ENCODE measurements at places on chromosomes 16 and 17.

DNA sequence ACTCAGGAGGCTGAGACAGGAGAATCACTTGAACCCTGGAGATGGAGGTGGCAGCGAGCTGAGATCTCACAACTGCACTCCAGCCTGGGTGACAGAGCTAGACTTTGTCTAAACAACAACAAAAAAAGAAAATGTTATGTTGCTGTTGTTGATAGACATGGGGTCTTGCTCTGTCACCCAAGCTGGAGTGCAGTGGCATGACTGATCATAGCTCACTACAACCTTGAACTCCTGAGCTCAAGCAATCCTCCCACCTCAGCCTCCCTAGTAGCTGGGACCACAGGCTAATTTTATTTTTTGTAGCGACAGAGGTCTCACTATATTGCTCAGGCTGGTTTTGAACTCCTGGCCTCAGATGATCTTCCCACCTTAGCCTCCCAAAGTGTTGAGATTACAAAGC, 20.0 kb downstream of the FBXO47 start:
- DNase-seq = no peak

DNA sequence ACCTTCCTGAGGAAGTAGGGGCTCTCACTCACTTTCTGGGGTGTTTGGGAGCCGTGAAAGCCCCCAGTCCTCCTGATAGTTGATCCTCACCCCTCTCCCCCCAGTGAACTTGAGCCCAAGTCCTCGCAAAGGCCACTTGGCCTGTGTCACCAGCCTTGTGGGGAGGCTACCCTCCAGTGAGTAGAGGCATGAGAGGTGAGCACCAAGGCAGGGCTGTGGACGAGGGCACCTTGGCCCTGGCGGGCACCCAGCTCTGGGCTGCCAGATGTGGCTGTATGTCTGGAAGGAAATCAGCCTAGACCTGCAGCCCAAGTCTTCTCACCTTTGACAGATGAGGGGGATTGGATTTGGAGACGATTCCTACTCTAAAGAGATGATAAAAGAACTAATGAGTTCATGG, 3.1 kb downstream of the TTYH2 start:
- DNase-seq = no peak

DNA sequence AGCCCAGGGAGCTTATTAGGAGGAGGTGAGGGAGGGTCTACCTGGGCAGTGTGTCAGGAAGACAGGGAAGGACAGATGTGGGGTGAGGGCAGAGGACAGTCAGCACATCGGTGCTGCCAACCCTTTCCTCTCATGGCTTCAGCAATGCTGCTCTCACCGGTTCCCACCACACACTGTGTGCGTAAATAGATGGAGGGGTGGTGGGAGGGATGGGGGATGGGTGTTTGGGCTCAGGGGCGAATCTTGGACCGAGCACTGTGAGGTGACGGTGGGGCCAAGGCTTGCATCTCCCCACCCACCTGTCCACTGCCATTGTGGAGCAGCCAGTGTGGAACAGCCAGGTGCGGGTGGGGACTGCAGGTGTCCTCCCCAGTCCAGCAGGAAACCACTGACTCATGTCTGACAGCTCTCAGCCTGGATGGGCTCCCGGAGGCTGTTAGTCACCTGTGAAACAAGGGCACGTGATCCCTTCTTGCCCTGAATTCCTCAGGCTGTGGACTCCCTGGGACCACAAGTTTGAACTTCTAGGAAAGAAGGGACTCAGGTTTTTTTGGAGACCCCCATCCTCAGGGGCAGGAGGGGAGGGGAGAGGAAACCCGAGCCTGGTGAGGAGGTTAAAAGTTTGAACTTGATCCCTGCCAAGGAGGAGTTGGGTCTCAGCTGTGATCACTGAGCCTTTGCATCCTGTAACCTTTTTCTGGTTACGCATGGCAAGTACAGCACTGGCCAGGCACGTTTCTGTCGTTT, 42.7 kb upstream of the SMPD3 start:
- DNase-seq = no peak

GRCh38 chr17:21512307-21513011, 136.3 kb downstream of the KCNJ12 start:
- no peak for DNase-seq

GRCh38 chr17:16086957-16087356, 87.3 kb downstream of the TTC19 start:
- no peak for DNase-seq

- DNase-seq = no peak
Observed at GRCh38 chr16:85110105-85110504, 2.2 kb downstream of the CIBAR2 start.

DNA sequence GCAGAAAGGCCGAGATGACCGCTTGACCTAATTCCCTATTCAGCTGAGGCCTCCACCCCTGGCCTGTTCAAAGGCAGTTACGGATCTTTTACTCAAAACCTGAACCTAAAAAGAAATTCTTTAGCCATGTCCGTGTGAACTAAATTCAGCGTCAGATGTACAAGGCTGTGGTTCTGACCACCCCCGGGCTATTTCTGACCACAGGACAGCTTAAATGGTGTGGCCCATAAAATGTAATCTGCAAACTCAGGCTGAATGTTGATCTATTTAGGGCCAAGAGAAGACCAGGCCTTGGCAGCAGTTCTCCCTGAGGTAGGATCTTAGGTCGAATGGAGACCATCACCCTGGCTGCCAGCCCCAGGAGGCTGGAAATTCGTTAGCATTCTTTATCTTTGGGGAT, 485.5 kb downstream of the WWOX start:
- DNase-seq = no peak

- no peak for DNase-seq
Observed at GRCh38 chr17:76673729-76674128, 30.2 kb upstream of the ST6GALNAC1 start.

GRCh38 chr16:56911771-56912571, 20.0 kb upstream of the HERPUD1 start:
- no peak for DNase-seq

- DNase-seq = no peak
Observed at GRCh38 chr17:17921192-17922069, 50.8 kb downstream of the TOM1L2 start.

GRCh38 chr16:49442805-49443204, 69.2 kb downstream of the C16orf78 start:
- DNase-seq = no peak

DNA sequence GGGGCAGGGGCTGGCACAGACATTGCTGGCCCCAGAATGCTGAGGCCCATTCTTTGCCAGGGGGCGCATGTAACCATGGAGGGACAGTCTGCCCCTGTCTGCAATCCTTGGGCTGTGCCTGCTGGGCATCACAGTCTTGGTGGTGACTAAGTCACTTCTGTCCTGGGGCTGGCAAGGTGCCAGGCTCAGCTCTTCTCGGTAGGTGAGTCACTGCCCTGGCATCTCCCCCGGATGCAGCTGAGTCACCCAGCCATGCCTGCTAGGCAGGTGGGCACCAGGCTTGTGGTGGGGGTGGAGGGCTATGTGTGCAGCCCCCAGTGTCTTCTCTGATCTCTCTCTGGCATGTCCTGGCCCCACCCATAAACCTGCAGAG, 5.6 kb downstream of the RARA start:
- peak; percentile 51 for DNase-seq

All from GDM1 (cell line).